ENCODE measurements at places on chromosomes 16 and 17. TPM values are rescaled to one million over a fixed set of nuclear protein-coding genes. Genes with fewer than 3 reads are reported as not detected.

- DNase-seq: no peak
Observed at GRCh38 chr16:52817696-52818095, 235.0 kb downstream of the CHD9NB start.

- no peak for DNase-seq
Observed at GRCh38 chr17:11221196-11221595, 19.8 kb upstream of the SHISA6 start.

GRCh38 chr16:73013974-73014373, 34.0 kb downstream of the ZFHX3 start:
- DNase-seq: no peak

KCNJ16 gene
- total RNA-seq: 0.59 TPM

GRCh38 chr16:66480265-66481080, 53.4 kb downstream of the BEAN1 start:
- no peak for DNase-seq

TMC8 gene
- 1.0 TPM for total RNA-seq

DNA sequence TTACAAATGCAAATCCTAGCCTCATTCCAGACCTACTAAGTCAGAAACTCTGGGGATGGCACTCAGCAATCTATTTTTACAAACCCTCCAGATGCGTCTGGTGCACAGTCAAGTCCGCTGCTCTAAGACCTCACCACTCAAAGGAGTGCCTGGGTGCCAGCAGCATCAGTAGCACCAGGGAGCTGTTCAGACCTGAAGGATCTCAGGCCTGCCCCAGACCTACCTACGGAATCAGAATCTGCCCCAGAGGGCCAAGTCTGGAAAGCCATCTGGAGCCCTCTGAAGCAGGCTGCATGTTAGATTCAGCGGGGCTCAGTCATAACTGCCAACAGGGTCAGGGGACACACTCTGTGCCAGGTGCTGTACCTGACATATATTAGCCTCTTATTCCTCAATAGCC, 17.6 kb downstream of the MEOX1 start:
- DNase-seq: no peak

SCIMP gene
- 2.8 TPM for total RNA-seq

- no peak for DNase-seq
Observed at GRCh38 chr17:4980644-4981216, 6.7 kb downstream of the CAMTA2 start.

SNAI3 gene
- total RNA-seq: 1.6 TPM

ASPHD1 gene
- total RNA-seq: 1.5 TPM

TP53TG3F gene
- not detected for total RNA-seq

DNA sequence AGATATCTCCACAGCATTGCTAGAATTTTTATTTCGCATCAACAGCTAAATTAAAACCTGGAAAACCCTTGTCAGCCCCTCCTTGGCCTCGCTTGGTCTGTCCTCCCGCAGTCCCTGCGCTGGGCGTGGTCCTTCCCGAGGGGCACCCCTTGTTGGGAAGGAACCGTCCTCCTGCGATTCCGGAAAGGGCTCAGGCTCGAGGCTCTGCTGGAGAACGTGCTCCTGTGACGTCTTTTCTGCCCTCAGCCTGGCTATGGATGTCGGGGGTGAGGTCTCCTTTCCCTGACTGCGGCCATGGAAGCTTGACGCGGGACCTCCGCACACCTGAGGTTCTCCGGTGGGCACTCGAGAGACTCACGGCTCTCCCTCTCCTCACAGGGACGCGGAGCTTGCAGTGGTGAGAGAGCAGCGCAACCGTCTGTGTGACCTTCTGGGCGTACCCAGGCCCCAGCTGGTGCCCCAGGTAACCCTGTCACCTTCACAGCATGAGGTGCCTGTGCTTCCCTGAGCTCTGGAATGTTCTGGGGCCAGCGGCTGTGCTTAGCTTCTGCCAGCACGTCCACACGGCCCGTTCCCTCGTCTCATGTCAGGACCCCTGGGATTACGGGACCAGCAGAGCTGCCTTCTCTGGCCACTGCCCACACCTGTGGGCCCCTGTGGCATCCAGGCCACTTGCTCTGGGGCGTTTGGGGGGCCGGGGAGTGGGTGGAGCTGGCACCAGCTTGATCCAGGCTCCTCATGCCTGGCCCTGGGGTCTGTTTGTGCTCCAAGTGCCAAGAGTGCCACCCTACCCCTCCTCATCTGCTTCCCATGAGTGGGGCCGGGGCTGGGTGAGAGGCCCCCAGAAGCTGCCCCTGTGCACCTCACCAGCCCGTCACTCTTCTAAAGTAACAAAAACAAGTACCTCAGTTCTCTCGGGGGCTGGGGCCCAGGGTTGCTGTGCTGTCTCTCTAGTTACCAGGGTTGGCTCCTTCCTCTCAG, 101.5 kb upstream of the ZNF750 start:
- no peak for DNase-seq

DNA sequence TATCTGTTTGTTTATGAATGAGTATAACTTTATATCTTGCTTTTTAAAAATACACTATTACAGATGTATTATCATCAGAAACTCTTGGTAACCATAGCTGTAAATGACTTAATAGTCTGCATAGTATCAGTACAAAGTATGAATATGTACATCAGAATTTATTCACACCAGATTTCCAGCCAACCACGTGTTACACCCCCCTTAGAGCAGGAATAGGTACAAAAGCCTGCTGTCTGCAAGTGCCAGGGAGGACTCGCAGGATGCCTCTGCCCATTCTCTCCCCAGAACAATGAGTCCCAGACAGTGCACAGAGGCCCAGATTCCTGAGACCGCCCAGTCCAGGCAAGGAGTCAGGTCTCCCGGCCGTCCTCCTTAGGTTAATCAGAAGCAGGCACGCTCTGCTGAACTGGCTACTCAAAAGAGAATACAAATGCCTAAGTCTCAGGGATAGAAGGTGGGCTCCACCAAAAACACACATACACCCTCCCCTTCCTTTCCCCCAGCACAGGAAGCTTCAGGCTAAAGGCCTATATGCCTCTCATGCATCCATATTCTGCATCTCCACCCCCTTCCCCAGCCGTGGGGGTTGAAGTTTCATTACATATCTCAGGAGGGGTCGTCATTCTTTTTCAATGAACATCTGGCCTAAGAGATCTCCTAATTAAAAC, 159.1 kb upstream of the CDH11 start:
- DNase-seq: no peak

DNA sequence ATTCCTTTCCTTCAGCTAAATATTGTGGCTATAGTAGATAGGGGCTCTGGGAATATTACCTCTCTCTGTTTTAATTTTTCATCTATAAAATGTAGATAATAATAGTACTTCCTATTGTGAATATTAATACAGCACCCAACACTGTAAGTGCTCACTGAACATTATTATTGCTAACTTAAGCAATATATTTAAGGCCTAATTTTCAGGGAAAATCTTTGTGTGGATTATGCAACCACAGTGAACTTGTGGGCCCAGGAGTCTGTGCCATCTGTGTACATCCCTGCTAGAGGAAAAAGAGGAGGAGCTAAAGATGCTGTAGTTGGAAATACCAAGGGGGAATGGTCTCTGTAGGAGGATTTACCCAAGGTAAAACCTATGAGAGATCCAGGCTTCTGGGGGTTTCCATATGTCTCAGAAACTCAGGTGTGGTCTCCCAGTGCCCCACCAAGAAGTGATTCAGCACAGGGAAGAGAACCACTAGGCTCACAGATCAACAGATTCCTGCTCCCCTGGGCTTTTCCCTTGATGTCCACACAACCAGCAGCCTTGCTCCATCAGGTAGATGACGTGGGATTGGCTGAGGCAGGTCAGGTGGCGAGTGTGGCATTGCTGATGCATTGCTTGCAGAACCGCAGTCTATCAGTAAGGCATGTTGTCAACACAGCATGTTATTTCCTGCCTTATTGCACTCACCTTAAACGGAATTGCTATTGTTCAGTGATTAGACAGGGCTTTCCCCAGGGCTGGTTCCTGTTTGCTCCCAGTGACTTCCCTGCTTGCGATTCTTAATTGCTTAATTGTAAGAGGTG, 1.6 kb upstream of the N4BP1 start:
- DNase-seq: peak; percentile 56

GRCh38 chr16:85232369-85233142, 120.3 kb upstream of the CIBAR2 start:
- DNase-seq: no peak

- DNase-seq: no peak
Observed at GRCh38 chr16:89600427-89600826, 13.0 kb upstream of the DPEP1 start.

DNA sequence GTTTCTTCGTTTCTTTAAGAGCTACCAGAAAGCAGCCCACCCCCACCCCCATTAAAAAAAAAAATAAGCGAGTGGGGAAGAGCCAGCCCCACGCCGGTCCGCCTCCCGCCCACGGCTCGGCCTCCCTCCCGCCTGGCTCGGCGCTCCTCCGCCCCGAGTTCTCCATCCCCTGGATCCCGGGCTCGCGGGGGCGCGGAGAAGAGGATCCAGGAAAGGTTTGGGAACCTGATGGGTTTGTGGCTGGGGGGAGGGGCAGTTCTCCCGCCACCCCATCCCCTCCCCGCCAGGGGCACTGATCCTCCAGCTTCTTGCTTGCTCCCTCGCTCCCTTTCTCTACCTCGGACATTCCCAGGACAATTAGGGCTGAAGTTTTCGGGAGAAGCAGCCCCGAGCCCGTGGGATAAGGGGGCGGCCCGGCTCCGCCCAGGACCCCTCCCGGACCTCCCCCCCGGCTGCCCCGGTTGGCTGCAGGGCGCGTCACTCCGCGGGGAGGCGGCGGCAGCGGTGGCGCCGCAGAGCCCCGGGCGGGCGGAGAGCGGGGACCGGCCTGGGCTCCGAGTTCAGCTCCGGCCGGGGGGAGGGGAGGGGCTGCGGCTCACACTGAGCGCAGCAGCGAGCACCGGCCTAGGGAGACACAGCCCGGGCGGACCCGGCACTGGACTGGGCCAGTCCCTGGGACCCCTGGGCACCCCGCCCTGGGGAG, 1.0 kb upstream of the SALL1 start:
- DNase-seq: no peak

GRCh38 chr17:75720656-75721462, at the start of gene ITGB4:
Gene ITGB4 (plus strand): TSS chr17:75721459. CDS start chr17:75724704, 3,245 bp downstream.
- DNase-seq: no peak

DNA sequence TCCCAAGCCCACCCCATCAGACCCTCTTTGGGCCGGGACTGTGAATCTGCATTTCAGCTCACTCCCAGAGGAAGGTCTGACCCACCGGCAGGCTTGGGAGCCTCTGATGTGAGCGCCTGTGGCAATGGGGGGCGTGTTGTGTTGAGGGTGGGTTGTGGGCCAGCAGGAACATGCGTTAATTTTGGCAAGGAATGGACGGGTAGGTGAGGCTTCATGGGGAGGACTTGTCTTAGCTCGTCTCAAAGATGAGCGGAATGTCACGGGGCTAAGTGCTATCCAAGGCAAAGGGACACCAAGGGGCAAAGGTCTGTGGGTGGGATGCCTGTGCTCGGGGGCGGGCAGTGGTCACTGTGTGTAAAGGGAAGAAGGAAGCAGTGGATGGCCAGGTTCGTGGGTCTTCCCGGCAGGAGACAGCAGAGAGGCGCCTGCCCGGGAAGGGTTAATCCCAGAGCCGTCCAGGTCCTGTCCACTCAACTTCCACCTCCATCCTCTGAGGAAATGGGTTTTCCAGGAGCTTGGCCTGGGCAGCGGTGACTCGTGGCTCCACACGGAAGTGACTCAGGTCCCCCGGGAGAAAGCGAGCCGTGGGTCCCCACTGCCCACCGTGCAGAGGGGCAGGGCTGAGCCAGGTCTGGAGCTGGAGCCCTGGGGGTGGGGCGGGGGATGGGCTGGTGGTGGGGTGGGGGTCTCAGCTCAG, 17.4 kb downstream of the ADGRG1 start:
- DNase-seq: peak; percentile 66

- DNase-seq: no peak
Observed at GRCh38 chr16:26667307-26667706, 399.4 kb upstream of the C16orf82 start.

C16orf46 gene
- total RNA-seq: 1.5 TPM

DNA sequence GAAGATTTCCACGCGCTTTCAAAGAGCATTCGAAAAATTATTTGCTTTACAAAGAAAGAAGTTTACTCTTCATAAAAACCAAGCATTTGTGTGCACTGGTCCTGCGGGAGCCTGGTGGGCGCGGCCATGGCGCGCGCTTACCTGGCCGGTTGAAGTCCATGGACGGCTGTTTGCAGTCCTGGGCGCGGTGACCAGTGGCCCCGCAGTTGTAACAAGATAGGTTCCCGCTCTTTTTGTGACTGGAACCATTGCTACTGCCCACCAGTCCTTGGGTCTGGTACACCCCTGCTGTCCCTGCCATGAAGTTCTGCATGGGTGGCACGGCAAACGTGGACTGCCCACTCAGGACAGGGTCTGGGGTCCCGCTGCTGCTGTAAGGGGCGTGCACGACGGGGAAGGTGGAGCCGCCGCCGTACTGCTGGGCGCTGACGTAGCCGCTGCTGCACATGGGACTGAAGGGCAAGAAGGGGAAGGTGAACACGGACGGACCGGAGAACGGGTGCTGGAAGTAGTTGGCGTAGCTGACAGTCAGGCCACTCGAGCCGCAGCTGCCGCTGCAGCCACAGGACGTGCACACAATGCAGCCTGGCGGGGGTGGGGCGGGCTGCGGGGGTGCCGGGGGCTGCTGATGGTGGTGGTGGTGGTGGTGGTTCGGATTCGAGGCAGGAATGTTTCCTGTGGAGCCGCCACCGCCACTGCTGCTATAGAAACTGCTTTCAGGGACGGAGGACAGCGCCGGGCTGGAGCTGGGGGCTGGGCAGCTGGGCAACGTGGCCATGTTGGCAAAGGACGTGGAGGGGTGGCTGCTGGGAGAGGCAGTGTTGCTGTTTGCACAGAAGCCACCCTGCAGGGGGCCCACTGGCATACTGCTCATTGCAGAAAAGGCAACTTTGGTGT, 19.5 kb downstream of the MAP1LC3B start:
- DNase-seq: no peak

DNA sequence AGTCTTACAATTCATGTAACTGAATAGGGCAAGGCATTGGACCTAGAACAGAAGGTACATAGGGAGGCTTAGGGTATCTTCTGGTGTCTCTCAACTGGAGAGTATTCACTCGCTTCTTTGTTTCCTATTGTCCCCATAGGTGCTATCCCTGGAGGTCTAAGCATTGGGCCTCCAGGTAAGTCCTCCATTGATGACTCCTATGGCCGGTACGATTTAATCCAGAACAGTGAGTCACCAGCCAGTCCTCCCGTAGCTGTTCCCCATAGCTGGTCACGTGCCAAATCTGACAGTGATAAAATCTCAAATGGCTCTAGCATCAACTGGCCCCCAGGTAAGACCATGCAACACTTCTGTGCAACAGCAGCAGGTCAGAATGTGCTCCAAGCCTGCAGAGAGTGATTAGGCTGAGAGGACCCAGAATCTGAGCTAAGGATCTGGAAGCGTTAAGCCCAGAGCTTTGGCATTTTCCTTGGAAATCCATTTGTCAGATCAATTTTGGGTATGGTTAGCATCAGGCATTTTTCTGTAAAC, 35.7 kb downstream of the TMC6 start:
- no peak for DNase-seq

GRCh38 chr16:82867485-82867884, 240.7 kb downstream of the CDH13 start:
- DNase-seq: no peak

DNA sequence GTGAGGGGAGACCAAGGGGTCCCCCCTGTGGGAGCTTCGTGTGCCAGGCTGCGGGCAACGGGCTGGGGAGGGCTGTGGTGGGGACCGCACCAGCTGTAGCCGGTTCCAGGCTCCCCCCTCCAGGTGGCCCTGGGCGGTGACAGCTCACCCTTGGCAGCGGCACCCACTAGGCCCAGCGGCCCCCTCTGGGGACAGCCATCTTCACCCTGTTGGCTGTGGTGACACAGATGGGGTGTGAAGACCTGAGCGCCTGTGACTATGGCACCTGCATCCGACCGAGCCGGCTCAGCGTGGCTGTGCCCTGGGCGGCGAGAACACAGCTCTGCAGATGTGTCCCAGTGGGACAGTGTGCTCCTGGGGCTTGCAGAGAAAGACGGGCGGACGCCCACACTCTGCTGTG, 1.1 kb upstream of the C1QTNF8 start:
- DNase-seq: no peak

GRCh38 chr17:1872254-1872653, 42.4 kb downstream of the RPA1 start:
- no peak for DNase-seq

GDPD3 gene
- total RNA-seq: not detected

Data from right atrium auricular region (tissue), 2 donors.